ENCODE measurements at places on chromosomes 4 and X.

DNA sequence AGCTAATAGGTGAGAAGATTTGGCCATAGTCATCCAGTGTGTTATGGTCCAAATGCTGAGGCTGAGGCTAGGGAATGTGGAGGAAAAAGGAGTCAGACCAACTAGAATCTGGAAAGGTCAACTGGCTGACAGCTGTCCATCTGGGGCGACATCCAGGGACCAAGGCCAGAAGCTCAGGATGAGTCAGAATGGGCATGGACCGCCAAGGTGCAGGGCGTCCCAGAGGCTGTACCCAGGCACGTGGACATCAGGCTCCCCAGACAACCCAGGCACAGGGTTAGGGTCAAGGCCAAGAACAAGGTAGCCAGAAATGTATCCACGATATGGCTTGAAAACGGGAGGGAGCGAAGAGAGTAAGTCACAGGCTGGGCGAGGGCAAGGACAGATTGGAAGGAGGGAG lies 26.1 kb upstream of the PTTG2 start:
- no peak for DNase-seq

- no peak for DNase-seq
These were observed 54.4 kb downstream of the KDM6A start for GRCh38 chrX:44927398-44927797.

DNA sequence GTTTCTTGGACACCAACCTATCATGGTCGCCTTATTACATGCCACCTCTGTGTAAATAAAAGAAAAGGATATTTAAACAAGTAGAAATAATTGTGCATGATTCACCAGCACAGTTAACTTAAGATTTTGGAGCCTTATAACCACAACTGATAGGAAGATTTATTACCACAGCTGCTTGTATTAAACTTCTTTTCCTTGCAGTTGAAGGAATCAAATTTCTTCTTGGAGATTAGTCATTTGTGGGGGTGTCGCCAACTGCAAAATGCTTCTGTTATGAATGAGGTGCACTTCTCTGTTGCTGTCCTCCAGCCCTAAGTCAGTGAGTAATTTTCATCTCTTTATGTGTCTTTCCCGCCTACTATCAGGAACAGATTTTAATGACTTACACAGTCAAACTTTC lies 73.3 kb downstream of the OR13H1 start:
- DNase-seq = no peak

- no peak for DNase-seq
These were observed 631.6 kb downstream of the SPRY1 start for GRCh38 chr4:124028182-124028581.

GRCh38 chr4:174307694-174308093 lies 24.0 kb downstream of the CEP44 start:
- no peak for DNase-seq

DNA sequence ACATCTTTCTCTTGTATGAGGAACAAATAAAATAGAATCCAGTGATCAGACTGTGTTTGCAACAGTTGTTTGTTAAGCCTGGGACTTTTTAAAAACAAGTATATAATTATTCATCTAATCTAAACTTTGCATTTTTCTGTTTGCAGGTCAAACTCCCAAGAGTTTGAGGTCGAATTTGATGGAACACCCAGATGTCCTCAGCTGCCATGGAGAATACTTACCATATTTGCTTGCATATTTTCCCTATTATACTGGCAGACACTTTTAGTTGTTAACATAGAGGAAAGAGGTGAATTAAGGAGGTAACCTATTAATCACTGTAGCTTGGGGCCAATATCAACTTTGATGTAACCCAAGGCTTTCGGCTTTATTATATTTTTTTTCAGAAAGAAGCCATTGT lies 401.5 kb upstream of the DIPK2B start:
- no peak for DNase-seq

- no peak for DNase-seq
These were observed 25.7 kb downstream of the ADGRG2 start for GRCh38 chrX:19096586-19096985.

DNA sequence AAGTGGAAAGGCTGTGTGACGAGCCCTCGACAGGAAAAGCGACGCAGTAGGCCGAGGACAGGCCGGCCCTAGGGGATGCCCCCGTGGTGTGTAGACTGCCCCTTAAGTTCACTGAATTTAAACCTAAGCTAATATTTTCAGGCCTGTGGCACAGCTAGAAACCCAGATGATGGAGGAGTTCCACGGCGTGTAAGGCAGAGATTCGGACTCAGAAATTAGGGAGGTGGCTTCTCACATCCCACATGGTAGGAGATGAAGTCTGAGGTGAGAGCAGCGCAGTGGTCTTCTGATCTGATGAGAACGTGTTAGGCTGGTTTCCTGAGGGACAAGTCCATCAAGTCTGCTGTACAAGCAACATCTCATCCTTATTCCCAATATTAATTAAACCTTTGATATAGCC lies 7.8 kb downstream of the LRP2BP start:
- no peak for DNase-seq

DNA sequence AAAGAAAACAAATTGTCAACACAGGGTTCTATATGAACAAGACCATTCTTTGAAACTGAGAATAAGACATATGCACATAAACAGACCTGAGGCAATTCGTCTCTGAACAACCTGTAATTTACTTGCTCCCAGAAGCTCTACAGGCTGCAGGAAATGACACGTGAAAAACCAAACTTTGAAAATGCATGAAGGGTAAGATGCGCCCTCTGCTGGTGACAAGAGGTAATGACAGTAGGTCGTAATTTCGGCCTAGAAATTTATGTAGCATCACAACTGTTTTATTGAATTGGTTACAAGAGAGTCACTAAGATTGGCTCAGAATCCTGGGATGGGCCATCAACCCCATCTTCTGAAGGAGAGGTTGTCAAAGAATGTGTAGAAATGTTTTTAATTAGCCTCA lies 276.5 kb downstream of the PPP4R3C start:
- peak; percentile 9 for DNase-seq

- no peak for DNase-seq
These were observed 60.3 kb downstream of the ARX start for GRCh38 chrX:24955372-24955930.

- no peak for DNase-seq
These were observed 116.2 kb upstream of the GNPDA2 start for GRCh38 chr4:44842531-44842930.

- no peak for DNase-seq
These were observed 1.6 kb upstream of the ATP6AP2 start for GRCh38 chrX:40579141-40579540.

DNA sequence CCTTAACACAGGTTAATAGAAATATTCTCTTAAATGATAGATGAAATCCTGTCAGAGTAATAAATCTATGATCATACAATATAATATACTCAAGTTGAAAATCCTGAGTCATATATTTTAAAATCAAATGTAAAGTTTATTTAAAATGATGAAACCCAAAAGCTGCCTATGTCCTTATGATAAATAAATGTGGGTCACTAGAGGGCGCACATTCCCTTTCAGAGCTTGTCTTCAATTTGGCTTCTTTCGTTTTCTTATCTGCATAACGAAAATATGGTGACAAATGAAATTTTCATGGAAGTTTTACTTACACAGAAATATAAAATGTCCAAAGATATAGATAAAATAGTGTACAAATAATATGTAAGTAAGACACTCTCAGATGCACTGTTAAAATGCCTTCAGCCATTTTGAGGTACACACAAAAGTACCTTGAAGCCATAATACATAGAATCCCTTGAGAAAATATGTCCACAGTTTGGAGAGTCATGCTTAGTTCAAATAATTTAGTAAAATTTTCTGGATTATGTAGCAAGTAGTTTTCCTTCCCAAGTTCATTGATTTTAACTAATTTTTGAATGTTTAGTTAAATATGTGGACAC lies 680.4 kb downstream of the DMD start:
- peak; percentile 35 for DNase-seq

GRCh38 chr4:172584816-172585215 lies 583.8 kb upstream of the GALNT7 start:
- DNase-seq = no peak

DNA sequence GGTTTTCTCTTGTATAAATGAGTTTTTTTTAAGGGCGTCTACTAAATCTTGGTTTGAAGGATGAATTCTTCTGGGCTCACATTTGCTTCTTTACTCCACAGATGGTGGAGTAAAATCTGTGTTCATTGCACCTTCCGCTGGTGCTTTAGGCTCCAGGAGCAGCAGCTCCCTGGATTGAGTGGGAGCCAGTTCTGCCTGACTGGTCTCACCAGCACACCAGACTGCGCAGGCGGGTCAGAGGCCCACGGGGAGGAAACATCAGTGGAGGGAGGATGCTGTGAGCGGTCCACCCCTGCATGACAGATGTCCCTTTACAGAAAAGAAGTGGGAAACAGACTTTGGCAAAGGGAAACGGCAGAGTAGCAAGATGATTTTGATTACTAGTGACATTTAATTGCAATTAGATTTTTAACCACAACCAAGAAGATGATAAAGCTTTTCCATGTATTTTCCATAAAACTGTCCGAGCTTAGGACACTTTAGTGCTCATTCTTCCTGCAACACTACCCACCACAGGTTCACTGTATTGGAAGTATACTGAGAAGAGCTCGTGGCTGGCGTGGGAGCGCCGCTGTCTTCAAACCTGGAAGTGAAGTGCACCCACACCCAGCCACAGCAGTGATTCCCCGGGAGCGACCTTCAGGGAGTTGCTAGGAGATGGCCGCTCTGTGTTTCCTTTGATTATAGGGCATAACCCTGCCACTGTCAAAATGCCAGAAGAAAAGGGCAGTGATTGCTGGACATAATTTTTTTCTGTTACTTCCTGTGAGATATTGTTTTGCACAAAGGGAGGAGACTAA lies 95.2 kb downstream of the SORBS2 start:
- no peak for DNase-seq
